NCI-H510A treated with DMSO at 0.1 percent for 48 hours (cell line): ENCODE measurements at places on chromosomes 13 and 19.

- peak; percentile 82 for DNase-seq
Observed at GRCh38 chr19:38850436-38850975, 720 bp upstream of the HNRNPL start.

GRCh38 chr19:16951529-16951928, 62.7 kb downstream of the F2RL3 start:
- DNase-seq = no peak

- DNase-seq = no peak
Observed at GRCh38 chr13:112894673-112895481, 74.1 kb upstream of the MCF2L start.

- DNase-seq = no peak
Observed at GRCh38 chr19:48174445-48175030, 4.1 kb downstream of the ZSWIM9 start.

GRCh38 chr13:77338961-77339401, 12.1 kb upstream of the MYCBP2 start:
- no peak for DNase-seq

DNA sequence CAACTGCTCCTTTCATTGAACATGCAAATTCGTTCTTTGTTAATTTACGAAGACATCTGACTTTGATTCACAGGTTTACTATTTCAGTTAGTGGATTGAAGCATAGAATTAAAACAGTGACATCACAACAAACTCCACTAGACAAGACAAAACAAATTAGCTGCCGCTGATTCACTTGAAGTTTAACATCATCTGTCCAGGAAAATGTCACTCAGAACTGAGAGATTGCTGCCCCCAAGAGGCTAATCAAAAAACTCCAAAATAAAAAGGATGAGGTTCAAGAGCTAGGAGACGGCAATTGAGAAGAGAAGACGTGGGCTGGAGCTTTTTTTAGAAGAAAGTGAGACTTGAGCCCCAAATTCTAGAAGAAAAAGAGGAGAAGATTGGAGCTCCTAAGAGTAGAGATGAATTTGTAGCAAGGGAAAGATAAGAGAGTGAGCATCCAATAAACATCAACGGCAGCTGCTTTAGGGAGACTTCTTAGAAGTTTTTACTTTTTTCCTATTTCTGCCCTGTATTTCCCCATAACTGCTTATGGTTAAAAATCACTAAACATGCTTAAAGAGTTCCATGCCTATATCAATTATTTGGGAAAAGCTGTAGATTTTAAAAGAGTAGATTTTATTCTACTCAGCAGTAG, 40.8 kb upstream of the TPP2 start:
- DNase-seq = peak; percentile 41

DNA sequence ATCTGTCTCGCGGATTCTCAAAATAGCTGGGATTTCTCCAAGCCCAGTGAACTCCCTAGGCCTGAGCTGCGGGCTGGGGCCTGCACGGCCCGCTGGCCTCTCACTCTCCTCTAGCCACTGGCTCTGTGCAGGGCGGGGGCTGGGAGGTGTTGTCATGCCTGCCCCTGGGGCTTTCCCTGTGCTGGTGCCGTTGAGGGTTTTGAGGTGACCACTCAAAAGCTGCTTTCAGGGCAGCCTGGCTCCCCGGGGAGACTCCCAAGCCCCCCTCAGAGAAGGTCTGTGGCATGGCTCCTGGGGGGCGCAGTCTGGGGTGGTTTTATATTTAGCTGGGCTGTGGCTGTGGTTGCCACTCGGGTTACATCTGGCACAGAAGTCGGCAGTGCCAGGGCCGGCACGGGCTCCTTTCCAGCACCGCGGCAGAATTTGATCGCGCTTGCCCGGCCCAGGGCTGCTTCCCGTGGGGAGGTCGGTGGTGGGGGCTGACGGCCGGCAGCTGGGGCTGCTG, 10.0 kb downstream of the NDUFB7 start:
- DNase-seq = no peak

- no peak for DNase-seq
Observed at GRCh38 chr19:29293736-29294342, 80.9 kb upstream of the UQCRFS1 start.

GRCh38 chr13:44797685-44798084, 191.6 kb downstream of the NUFIP1 start:
- no peak for DNase-seq

DNA sequence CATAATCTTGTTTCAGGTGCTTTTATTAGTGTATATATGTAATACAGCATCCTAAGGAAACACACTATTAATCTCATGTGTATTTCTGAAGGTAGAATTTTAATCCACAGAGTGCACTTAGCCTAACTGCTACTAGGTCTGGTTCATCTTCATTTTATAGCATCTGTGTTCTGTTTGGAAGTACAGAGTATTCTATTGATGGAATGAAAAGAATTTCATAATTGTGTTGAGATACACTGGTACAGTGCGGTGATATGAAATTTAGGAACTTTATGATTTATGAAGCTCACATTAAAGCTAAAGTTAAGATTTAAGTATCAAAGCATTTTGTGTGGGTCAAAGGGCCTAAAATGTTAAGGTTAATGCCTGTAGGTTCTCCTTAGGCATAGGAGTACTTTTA, 6.0 kb downstream of the PCDH17 start:
- no peak for DNase-seq

- no peak for DNase-seq
Observed at GRCh38 chr13:41842036-41842620, 118.8 kb downstream of the VWA8 start.

- DNase-seq = no peak
Observed at GRCh38 chr13:26468265-26468801, 89.2 kb upstream of the WASF3 start.

DNA sequence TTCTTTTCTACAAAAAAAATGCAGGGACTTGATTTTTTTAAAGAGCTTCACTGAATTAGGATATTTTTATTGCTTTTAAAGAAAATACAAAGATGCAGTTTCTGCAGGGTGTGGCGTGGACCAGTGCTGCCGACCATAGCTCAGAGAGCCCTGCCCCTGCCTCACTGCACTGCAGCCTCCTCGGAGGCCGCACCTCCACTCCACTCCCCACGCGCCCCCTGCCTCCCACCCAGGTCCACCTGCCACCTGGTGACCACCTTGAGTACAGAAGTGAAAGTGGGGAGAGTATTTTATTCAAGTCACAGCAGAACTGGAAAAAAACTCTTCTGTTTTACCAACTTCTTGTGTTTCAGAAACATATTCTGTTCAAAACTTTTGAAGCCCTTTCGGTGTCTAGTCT, 7.9 kb upstream of the F7 start:
- no peak for DNase-seq
